HTR-8/SVneo (cell line): ENCODE measurements at places on chromosomes 13 and 19.

DNA sequence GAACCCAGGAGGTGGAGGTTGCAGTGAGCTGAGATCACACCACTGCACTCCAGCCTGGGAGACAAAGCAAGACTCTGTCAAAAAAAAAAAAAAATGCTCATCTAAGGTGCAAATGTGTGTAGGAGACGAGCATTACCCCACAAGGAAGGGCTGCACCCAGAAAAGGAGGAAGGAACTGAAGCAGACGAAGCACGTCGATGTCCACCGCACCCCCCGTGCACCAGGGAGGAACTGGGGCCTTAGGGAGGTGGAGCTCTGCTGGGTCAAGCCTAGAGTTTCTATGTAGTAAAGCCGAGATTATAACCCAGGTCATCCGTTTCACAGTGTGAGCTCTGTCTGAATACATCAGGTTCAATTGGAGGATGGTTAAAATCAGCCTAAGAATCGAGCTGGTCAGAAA is 1.1 kb downstream of the VSTM1 start:
- DNase-seq, result no peak

DNA sequence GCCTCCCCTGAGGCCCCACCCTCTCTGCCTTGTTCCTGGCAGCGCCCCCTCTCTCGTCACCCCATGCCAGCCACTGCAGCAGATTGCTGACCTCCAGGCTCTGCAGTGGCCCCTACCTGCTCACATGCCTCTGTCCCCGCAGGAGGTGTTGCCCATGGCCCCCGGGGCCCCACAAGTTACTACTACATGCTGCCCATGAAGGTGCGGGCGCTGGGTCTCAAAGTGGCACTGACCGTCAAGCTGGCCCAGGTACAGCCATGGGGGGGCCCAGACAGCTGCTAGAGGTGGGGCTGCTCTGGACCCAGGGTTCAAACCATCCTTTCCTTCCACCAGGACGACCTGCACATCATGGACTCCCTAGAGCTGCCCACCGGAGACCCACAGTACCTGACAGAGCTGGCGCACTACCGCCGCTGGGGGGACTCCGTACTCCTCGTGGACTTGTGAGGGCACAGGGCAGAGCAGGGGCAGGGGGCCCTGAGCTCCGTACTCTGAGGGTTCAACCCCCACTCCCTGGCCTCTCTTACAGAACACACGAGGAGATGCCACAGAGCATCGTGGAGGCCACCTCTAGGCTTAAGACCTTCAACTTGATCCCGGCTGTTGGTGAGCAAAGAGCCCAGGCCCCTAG is 6.2 kb downstream of the MRPL4 start:
- DNase-seq, result no peak

DNA sequence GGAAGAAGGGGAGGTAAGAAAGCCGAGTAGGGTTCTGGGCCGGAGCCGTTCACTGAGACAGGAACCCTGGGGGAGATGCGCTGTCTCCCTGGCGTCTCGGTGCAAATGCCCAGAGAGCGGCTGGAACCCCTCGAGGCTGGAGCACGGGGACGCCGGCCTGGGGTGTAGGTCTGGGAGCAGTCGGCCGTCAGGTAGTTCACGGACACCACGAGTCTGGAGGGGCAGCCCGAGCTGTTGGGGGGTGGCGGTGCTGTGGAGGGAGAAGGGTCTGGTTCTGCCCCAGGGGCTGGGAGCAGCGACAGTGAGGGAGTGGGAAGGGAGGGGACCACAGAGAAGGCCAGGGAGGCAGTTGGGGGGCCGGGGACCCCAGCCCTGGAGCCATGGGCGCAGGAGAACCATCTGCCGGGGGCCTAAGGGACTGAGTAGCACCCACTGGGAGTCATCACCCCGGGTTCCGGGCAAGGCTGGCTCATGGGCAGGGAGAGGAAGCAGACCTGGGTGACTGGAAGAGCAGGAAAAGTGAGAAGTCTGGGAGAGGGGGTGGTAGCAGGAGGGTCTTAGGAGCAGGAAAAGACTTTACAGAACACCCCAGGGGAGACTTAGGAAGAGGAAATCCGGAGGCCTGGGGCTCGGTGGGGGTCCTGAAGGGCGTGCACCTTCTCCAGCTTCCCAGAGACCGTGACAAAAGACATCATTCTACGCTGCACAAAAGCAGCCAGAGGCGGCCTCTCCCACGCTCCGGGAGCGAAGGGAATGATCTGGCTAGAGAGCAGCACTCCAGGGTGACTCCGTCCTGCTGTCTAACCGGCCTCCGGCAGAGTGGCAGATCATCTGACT is 173.1 kb upstream of the SOX1 start:
- no peak for DNase-seq

- no peak for DNase-seq
Measured at GRCh38 chr13:49254007-49254406, 6.3 kb downstream of the CDADC1 start.

- DNase-seq, result no peak
Measured at GRCh38 chr19:18385359-18385674, 641 bp upstream of the GDF15 start.

- DNase-seq, result peak; percentile 6
Measured at GRCh38 chr13:35866801-35867200, 264.4 kb downstream of the DCLK1 start.

DNA sequence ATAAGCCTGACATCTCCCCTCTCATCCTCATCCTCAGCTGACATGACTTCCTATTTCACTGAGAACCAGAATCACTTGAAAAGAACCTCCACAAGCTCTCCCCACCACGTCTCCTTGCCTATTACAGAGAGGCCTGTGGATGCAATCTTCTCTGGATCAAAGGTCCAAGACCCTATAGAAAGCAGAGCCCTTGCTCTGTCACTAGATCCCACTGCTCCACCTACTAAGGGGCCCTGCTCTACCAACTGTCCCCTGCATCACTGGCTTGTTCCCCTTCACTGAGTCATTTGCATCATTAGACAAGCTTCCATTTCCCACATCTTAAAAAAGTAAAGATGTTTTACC is 40.8 kb downstream of the RCBTB2 start:
- DNase-seq, result no peak

DNA sequence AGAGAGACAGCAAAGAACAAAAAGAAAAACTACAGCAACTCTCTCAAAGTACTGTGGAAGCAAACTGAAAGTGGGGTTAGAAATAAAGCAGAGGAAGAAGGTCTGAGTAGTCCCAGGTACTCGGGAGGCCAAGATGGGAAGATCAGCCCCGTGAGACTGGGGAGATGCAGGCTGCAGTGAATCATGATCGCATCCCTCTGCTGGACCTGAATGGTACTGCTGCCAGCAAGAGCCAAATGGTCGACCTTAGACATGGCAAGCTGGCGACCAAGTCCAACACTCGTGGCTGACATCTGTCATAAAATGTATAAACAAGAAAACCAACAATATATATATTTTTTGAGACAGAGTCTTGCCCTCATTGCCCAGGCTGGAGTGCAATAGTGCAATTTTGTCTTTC is 33.7 kb upstream of the ZNF724 start:
- peak; percentile 13 for DNase-seq

DNA sequence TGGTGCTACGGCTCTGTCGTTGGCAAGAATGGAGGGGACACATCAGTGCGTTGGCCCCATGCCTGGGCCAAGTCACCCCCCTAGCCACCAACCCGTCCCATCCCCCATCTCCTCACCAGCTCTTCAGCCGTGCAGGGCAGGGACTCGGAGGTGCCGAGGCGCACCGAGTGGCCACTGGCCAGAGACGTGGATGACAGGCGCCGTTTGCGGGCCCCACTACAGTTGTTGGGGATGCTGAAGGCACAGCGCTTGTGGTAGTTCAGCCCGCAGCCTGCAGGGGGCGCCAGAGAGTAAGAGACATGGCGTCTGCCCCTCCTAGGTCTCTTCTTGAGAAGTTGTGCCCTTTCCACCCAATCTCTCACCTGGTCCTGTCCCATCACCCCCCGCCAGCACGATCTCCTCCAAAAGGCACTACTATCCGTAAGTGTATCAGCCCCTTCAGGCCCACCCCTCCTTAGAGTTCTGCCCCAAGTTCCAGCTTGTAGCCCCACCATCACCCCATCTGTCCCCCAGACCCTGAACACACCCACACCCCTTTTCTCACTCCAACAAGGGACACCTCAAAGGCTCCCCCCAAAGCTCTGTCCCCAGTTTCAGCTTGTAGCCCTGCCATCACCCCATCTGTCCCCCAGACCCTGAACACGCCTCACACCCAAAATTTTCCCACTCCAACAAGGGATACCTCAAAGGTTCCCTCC is 12.4 kb downstream of the PRKD2 start:
- DNase-seq, result peak; percentile 71

DNA sequence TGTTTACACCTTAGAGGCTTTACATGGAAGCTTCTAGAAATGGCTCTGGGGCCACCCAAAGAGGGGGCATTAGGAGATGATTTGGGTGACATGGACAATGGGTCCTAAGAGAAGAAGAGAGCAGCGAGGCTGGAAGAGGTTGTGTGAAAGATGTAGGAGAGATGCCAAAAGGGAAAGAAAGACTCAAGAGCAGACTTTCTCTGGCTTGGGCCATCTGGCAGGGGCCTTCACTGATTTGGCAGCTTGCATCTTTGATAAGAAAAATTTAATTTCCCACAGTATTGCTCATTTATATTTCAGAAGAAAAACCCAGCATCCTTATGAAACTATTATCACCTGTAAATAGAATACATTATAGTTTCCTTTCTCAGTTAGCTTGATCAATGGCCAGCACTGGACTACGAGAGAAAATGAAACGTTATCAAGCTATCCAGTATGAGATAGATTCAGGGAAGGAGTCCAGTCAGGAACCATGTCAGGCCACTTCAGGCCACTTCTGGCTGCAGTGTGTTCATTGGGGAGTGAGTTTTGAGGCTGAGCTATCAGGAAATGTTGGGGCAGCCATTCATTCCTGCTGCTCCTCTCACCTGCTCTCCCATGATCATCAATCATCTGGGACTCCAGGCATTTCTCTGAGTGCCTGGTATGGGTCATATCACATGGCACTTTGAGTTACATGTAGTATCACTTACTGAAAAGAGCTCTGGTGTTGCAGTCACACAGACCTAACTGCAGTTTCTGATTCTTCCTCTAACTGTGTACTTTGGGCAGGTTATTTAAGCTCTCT is 10.3 kb downstream of the SCEL start:
- DNase-seq, result no peak

DNA sequence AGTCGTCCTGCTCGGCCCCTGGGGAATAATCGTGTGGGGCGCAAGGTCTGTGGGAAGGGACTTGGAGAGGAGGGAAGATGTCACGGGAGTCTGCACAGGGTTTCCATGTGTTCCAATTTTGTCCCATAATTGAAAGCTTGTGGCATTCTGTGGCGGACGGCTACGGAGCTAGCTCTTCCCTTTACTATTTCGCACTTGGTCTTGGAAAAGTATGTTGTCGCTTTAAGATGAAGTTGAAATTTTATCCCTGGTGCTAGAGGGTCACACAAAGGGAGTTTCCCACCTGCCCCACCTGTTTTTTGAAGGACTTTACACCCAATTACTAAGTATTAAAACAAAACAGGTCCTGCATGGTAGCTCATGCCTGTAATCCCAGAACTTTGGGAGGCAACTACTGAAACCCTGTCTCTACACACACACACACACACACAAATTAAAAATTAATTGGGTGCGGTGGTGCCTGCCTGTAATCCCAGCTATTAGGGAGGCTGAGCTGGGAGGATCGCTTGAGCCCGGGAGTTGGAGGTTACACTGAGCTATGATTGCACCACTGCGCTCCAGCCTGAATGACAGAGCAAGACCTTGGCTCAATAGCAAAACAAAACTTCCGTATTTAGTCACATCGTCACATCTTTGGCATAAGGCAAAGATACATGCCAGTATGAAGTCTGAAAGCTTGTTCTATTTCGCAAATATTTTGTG is 967 bp upstream of the TPT1 start:
- no peak for DNase-seq

- DNase-seq, result no peak
Measured at GRCh38 chr19:41956621-41957020, 2.5 kb downstream of the RABAC1 start.

DNA sequence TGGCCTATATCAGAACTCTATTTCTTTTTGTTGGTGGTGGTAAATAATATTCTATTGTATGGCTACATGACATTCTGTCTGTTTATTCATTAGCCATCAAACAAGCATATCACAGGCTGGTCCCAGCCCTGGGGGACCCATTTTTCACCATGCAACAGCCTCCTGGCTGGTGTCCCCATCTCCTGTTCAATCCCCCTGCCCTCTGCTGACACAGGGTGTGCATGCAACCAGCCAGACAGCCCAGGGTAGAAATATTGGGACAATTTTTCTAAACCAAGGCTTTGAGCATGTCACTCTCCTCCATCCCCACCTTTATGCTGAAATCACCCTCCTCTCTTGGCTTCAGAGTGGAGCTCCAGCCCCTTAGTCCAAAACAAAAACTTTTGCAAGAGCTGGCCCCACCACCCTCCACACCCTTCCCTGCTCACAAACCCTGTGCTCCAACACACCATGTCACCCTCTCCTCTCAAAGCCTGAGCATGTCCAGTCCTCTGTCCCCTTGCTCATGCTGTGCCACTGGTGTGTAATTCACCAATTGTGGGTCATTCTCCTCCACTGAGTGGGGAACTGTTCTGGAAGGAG is 153.0 kb upstream of the UQCRFS1 start:
- DNase-seq, result no peak

DNA sequence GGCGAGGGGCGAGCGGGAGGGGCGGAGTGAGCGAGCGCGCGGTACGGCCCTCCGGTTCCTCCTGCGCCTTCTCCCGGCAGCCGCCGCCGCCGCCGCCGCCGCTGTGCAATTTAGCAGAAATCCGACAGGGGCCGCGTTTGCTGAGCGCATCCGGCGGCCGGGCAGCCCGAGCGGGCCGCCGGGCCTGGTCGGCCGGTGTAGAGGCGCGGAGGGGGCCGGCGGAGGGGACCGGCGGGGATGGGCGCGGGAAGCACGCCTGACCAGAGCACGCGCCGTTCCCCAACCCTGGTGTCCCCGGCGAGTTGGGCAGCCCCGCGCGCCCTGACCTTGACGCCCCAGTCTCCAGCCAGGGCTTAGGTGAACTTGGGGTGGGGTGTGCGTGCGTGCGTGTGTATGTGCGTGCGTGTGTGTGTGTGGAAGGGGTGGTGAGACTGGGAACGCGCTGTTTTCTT is 144.5 kb upstream of the ZNF536 start:
- DNase-seq, result peak; percentile 51

DNA sequence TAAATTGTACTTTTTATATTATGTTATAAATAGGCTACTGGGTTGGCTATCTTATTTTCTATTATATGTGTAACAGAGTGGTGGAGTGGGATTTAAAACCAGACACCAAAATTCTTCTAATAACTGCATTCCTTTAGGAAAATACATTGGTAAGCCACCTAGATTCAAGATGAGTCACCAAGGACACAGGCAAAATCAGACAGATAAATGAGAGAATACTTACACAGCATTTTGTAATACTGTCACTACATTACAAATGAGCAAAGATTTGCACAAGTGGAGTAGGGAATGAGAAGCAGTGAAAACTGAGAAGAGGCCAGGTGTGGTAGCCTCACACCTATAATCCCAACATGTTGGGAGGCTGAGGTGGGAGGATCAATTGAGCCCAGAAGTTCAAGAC is 6.2 kb upstream of the SPART start:
- no peak for DNase-seq

GRCh38 chr19:4909156-4909896 is at the start of gene UHRF1:
TSS of gene UHRF1 (plus strand) at chr19:4909501. CDS start at chr19:4910886, 1,385 bp downstream.
- DNase-seq, result peak; percentile 47

GRCh38 chr13:51782026-51782710 is 21.8 kb downstream of the DHRS12 start:
- no peak for DNase-seq
